ENCODE measurements at places on chromosomes 3 and 15. TPM values are rescaled to one million over a fixed set of nuclear protein-coding genes. Genes with fewer than 3 reads are reported as not detected.

The CPNE9 gene
- total RNA-seq, result 0.23 TPM

The PAK6 gene
- 9.8 TPM for total RNA-seq

The SKOR1 gene
- 0.29 TPM for total RNA-seq

The SLC35G2 gene
- 6.8 TPM for total RNA-seq

The ADAMTS9 gene
- 151 TPM for total RNA-seq
